WTC11 (cell line): ENCODE measurements at places on chromosomes 7 and 10. TPM values are rescaled to one million over a fixed set of nuclear protein-coding genes. Genes with fewer than 3 reads are reported as not detected.

GRCh38 chr10:32350811-32351350, 3.9 kb upstream of the EPC1 start:
- H3K4me3 ChIP-seq = no peak overlapping the region
- peaks cover 30% of the 10 kb centered on the region for H3K4me1 ChIP-seq
- H3K36me3 ChIP-seq = peaks cover 13% of the 10 kb centered on the region
- no peaks in the 10 kb centered on the region for H3K27me3 ChIP-seq
- no peak overlapping the region for H3K27ac ChIP-seq

DNA sequence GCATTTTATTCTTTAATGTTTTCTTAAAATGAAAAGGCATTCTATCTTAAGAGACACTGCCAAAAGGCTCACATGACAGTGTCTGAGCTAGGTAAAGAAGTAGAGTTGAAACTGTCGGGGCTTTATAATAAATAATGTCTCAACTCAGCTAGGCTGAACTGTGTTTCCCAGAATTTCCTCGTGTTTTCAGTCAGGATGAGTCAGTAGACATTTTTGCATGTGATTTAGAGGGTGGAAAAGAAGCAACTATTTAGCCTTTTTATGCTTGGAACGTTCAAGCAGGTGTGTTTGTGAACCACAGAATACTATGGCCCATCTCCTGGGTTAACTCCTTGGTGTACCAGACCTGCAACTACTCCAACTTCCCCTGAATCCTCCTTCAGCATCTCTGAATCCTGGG, 23.4 kb upstream of the LIPA start:
- DNase-seq = no peak
- H3K27ac ChIP-seq = no peak overlapping the region
- no peaks in the 10 kb centered on the region for H3K4me1 ChIP-seq
- no peak overlapping the region for H3K4me3 ChIP-seq

DNA sequence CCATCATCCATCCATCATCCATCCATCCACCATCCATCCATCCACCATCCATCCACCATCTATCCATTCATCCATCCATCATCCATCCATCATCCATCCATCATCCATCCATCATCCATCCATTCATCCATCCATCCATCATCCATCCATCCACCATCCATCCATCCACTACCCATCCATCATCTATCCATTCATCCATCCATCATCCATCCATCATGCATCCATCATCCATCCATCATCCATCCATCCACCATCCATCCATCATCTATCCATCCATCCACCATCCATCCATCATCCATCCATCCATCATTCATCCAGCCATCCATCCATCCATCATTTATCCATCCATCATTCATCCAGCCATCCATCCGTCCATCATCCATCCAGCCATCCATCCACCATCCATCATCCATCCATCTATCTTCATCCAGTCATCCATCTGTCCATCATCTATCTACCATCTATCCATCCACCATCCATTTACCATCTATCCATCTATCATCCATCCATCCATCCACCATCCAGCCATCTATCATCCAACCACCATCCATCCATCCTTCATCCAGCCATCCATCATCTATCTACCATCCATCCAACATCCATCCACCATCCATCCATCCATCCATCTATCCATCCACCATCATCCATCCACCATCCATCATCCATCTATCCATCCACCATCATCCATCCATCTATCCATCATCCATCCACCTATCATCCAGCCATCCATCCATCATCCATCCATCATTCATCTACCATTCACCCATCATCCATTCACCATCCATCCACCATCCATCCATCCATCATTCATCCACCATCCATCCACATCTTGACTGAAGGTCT, 153.8 kb downstream of the SH3PXD2A start:
- no peaks in the 10 kb centered on the region for H3K27me3 ChIP-seq
- H3K36me3 ChIP-seq = no peaks in the 10 kb centered on the region
- DNase-seq = no peak
- H3K4me1 ChIP-seq = peaks cover 13% of the 10 kb centered on the region
- no peak overlapping the region for H3K27ac ChIP-seq
- no peak overlapping the region for H3K4me3 ChIP-seq

Gene OGDHL
- total RNA-seq = 35.1 to 42.0 TPM (median 36.5 TPM) in 3 replicates

DNA sequence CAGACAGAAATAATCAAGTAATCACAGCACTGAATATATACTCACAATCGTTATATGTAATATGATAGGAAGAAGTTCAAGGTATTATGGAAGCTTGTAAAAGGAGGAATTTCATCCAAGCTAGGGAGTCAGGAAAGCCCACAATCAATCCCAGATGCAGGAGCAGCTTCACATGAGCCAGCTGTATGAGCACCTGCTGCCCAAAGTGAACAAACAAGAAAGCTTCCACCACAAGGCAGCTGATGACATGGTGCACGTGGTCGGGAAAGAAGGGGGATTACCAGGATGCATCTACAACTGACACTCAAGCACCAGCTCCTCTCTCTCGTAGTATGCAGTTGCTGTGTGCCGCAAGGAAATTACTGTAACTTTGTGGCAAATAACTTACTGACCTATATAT, 225.2 kb downstream of the XPNPEP1 start:
- no peak for DNase-seq
- H3K4me1 ChIP-seq = no peaks in the 10 kb centered on the region
- H3K27me3 ChIP-seq = no peaks in the 10 kb centered on the region
- H3K27ac ChIP-seq = no peak overlapping the region
- no peaks in the 10 kb centered on the region for H3K36me3 ChIP-seq

DNA sequence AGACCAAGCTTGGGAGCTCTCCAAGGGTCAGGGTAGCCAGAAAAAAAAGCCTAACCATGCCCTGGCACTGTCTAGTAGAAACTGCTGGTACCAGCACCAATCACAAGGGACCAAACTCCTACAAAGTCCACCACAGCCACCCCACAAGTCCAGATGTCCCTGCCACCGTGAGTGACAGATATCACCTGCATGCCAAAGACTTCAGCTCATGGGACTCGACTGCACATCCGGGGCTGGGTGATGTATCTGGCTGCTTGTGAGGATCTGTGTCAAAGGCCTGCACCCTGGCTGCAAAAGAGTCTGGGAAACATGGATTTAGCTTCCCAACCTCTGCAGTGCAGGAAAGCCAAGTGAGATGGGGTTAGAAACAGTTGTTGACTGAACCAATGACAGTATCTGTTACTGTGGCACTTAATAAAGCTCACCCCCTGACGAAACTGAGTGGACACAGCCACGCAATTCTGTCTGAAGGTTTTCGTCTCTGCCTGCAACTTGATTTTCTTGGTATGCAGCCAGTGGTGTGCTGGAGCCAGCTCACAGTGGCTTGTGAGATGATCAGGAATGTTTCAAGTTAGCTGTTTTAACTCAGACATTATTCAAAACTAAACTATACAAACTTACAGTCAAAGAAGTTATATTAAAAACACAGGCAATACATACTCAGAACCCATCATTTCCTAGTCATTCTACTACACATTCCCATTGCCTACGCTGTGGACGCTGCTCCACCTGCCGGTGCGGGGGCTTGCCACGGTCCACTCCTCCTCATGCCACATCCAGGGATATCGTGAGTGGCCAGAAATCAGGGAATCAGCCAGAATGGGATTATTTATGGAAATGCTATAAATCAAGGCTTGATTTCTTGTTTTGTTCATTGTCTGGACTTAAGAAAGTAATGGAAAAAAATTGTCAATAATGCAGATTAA, 9.2 kb downstream of the ZNF488 start:
- H3K27ac ChIP-seq = no peak overlapping the region
- H3K36me3 ChIP-seq = no peaks in the 10 kb centered on the region; the same call in 1 of the 2 replicates
- no peaks in the 10 kb centered on the region; the same call in 1 of the 2 replicates for H3K27me3 ChIP-seq
- DNase-seq = no peak

GRCh38 chr10:98269435-98269912, 1.5 kb upstream of the LOXL4 start:
- peaks cover 38% of the 10 kb centered on the region for H3K4me1 ChIP-seq
- no peak overlapping the region for H3K27ac ChIP-seq
- peak overlapping the region; percentile 74 for H3K4me3 ChIP-seq
- peaks cover 24% of the 10 kb centered on the region for H3K27me3 ChIP-seq

DNA sequence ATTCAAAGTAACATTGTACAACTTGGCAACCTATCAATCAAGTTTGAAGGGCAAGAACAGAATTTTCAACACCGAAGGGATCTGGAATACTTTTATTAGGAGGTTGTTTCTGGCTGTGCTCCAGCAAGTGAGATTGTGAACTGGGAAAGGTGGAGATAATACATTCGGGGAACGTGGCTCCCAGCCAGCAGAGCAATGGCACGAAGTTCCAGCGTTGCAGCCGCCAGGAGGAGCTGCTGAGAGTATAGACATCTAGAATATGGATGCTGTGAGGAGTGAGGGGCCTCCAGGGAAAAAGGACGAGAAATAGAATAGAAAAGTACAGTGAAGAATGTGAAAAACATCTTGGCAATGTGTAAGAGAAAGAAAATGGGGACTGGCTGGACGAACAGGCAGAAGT, 69.5 kb downstream of the TCERG1L start:
- H3K36me3 ChIP-seq = peaks cover 51% of the 10 kb centered on the region
- peaks cover 8% of the 10 kb centered on the region for H3K27me3 ChIP-seq
- peak; percentile 35 for DNase-seq
- no peak overlapping the region for H3K27ac ChIP-seq
- H3K4me1 ChIP-seq = no peaks in the 10 kb centered on the region

Gene AGAP9
- total RNA-seq = 8.4 to 14.2 TPM (median 12.9 TPM) in 3 replicates

DNA sequence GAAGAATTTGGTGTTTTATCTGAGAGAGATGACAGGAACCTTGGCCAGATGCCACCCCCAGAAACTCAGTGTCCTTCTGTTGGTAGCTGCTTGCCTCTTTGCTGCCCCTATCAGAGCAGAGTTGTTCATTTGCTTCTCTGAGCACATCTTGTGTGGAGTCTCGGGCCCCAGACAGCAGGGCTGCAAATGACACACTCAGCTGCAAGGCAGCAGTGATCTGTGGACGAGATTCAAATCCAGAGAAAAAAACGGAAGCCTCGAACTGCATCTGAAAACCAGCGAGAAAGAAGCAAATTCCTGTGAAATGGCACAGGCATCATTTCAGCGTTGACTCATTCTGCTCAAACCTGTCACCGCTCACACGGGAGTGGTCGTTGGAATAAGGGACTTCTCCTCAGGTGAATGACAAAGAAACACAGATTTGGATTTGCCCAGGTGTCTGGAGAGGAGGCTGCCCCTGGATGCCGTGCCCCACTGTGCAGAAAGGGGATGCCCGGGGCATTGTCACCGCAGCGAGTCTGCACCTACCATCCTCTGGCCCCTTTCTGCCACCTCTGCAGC, 144.7 kb downstream of the PFKFB3 start:
- DNase-seq = no peak
- H3K4me3 ChIP-seq = no peak overlapping the region
- H3K27ac ChIP-seq = no peak overlapping the region
- H3K36me3 ChIP-seq = 0 out of 2 replicates have a peak, but pooled peaks cover 3% of the 10 kb centered on the region
- H3K27me3 ChIP-seq = no peaks in the 10 kb centered on the region

Gene ITGA8
- total RNA-seq = 0.02 TPM in 1 of 3 replicates, not detected in the others

Gene OR6B1
- total RNA-seq = not detected in 3 replicates

GRCh38 chr7:65983965-65984658, 2.1 kb upstream of the GUSB start:
- H3K27me3 ChIP-seq = no peaks in the 10 kb centered on the region
- no peaks in the 10 kb centered on the region; the same call in 1 of the 2 replicates for H3K4me1 ChIP-seq
- H3K4me3 ChIP-seq = no peak overlapping the region
- H3K36me3 ChIP-seq = peaks cover 3% of the 10 kb centered on the region; the same call in 1 of the 2 replicates

DNA sequence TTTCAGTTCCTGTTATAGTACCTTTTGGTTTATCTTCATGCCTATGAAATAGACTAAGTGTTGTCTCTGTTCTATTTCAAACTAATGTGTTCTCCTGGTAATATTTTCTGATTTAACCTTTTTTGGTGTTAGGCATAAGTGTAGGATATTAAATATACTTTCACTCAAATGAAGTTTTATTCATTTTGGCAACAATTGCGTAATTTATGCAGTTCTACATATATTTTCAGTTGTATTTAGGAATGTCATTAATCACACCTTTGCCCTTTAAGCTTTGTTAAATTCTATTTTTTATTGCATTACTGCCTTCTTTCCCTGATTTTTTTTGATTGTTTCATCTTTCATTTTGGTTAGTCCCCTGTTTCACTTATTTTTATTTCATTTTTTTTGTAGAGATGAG, 47.3 kb downstream of the RSBN1L start:
- peak overlapping the region; percentile 74; the same call in 1 of the 2 replicates for H3K27ac ChIP-seq
- H3K4me1 ChIP-seq = 0 out of 2 replicates have a peak, but pooled peaks cover 4% of the 10 kb centered on the region
- H3K36me3 ChIP-seq = peaks cover 19% of the 10 kb centered on the region
- no peak for DNase-seq

Gene SPDYE8
- not detected in 3 replicates for total RNA-seq

GRCh38 chr7:157657741-157658740, 321.2 kb downstream of the DNAJB6 start:
- peaks cover 11% of the 10 kb centered on the region; the same call in 1 of the 2 replicates for H3K36me3 ChIP-seq
- H3K27me3 ChIP-seq = no peaks in the 10 kb centered on the region; the same call in 1 of the 2 replicates
- no peak overlapping the region for H3K4me3 ChIP-seq
- no peaks in the 10 kb centered on the region for H3K4me1 ChIP-seq
- no peak overlapping the region for H3K27ac ChIP-seq

Gene MMRN2
- total RNA-seq = 1.7 to 2.8 TPM (median 2.4 TPM) in 3 replicates

DNA sequence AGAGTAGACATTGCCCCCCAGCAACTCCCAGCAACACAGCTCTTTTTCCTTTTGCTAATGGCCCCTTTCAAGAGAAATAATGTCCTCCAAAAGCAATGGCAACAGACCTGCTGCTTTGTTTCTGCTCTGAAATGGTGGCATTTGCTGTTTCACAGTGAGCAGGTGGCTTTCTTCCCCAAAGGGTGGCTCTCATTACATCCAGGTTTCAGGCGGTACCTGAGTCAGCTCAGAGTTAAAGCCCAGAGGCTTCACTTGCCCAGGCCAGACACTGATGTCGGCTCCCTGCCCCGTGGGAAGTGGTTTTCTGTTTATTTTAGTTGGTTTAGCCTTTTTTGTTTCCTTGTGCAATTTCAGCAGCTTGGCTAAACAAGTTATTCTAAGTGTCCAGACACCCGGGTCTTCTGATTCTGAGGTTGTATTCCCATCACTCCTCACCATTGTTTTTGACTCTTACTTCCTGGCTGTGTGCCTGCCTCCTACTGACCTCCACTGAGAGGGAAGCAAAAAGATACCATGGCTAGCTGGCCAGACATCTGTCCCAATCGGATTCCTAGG, 7.8 kb upstream of the ATOH7 start:
- no peaks in the 10 kb centered on the region for H3K4me1 ChIP-seq
- no peak overlapping the region for H3K27ac ChIP-seq
- H3K4me3 ChIP-seq = no peak overlapping the region
- no peaks in the 10 kb centered on the region for H3K36me3 ChIP-seq
- DNase-seq = no peak

- H3K4me3 ChIP-seq = no peak overlapping the region
- H3K36me3 ChIP-seq = peaks cover 5% of the 10 kb centered on the region; the same call in 1 of the 2 replicates
- H3K27me3 ChIP-seq = peaks cover 6% of the 10 kb centered on the region
These were observed 27.9 kb upstream of the CCDC7 start for GRCh38 chr10:32417911-32418547.
